Temporal lobe (tissue), 4 donors: ENCODE measurements at places on chromosomes 2 and 18. TPM values are rescaled to one million over a fixed set of nuclear protein-coding genes. Genes with fewer than 3 reads are reported as not detected.

Gene ROCK2
- 47.5 TPM for total RNA-seq

Gene NEURL3
- total RNA-seq = not detected

Gene AMER3
- total RNA-seq = 26.8 TPM

Gene DAW1
- 1.5 TPM for total RNA-seq

Gene IL1RL1
- 0.25 TPM for total RNA-seq

Gene SERPINB11
- total RNA-seq = not detected

Gene ALLC
- not detected for total RNA-seq

Gene ATP6V1C2
- total RNA-seq = 0.25 TPM

Gene PAIP2B
- total RNA-seq = 13.3 TPM

Gene RAB6C
- 0.98 TPM for total RNA-seq

Gene MTA3
- 26.3 TPM for total RNA-seq

Gene DLGAP1
- 77.2 TPM for total RNA-seq

Gene SF3B6
- 84.1 TPM for total RNA-seq
